ENCODE measurements at places on chromosomes 6 and 20. TPM values are rescaled to one million over a fixed set of nuclear protein-coding genes. Genes with fewer than 3 reads are reported as not detected.
A peak's percentile ranks its signal among the peaks of the same experiment; 100 is the strongest.

- DNase-seq, result peak; percentile 50
These were observed 102.7 kb upstream of the ID4 start for GRCh38 chr6:19734519-19734918.

DNA sequence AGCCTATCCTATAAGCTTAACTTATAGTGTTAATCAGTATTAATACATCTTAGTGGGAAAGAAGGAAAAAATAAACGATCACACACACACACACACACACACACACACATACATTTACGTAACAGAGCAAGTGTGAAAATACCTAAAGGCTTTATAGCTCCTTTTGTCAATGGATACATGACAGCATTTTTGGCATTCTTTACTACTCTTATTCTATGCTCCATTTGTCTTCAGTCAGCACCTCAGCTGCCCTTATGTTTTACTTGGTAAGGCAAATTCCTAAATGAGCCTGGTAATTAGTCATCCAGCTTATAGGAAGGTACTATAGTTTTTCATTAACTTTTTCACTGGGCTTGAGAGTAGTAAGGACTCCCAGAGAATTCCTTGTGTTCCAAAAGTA lies 25.1 kb upstream of the SLC17A3 start:
- no peak for DNase-seq

GRCh38 chr6:34080357-34080756 lies 65.5 kb downstream of the GRM4 start:
- no peak for DNase-seq

The SNPH gene
- total RNA-seq, result 8.1 TPM

The LAMA4 gene
- total RNA-seq, result 155 TPM

- no peak for DNase-seq
These were observed 115.9 kb upstream of the NAA20 start for GRCh38 chr20:19901226-19901625.

DNA sequence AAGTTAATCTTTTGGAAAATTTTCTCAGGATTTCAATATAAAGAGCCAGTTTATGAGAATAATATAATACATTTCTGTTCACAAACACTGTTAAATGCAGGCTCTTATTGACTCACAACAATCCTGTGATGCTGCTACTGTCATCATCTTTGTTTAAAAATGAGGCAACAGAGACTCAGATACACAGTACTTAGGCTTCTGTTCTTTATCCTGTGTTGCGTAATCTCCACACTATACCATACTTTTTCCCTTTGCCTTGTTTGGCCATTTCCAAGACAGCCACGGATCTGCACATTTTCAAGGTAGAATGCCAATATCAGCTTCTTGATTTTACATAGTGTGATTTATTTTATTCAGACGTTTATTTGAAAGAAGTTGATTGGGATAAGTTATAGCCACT lies 699.0 kb upstream of the CITED2 start:
- DNase-seq, result no peak

GRCh38 chr20:50919567-50919966 lies 11.7 kb downstream of the ADNP start:
- DNase-seq, result no peak

The OOEP gene
- total RNA-seq, result not detected

DNA sequence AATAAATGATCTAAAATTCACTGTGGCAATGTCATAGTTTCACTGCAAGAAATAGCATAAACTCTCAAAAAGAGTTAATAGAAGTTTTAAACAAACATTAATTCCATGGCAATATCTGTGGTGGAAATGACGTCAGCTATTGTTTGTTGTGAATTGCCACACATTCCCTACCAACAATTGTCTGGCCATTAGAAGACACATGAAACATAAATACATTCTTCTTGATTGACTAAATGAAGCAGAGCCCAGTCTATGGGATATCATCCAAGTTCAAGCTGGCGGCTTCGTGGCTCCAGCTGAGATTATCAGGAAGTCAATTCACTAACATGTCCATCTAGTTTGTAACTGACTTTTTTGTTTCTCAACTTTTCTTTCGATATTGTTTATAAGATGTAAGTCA lies 369.0 kb downstream of the ARHGAP18 start:
- peak; percentile 94 for DNase-seq

- no peak for DNase-seq
These were observed 379.0 kb downstream of the EPHA7 start for GRCh38 chr6:93040375-93040774.

- DNase-seq, result no peak
These were observed 201.1 kb downstream of the ZFAND3 start for GRCh38 chr6:38020593-38020992.

The PBOV1 gene
- not detected for total RNA-seq

GRCh38 chr6:42104095-42104803 lies 38.2 kb downstream of the C6orf132 start:
- peak; percentile 84 for DNase-seq

GRCh38 chr6:71727632-71728294 lies 158.6 kb upstream of the RIMS1 start:
- DNase-seq, result peak; percentile 0

The NSFL1C gene
- 51.6 TPM for total RNA-seq

GRCh38 chr20:36175016-36175415 lies 20.5 kb downstream of the EPB41L1 start:
- DNase-seq, result no peak

The LPA gene
- total RNA-seq, result not detected
